HS-5 (cell line): ENCODE measurements at places on chromosomes 5 and 9.

GRCh38 chr5:116002116-116002906 lies 30.0 kb upstream of the ARL14EPL start:
- no peak for DNase-seq

GRCh38 chr9:7196467-7196866 lies 438.7 kb downstream of the KDM4C start:
- no peak for DNase-seq

DNA sequence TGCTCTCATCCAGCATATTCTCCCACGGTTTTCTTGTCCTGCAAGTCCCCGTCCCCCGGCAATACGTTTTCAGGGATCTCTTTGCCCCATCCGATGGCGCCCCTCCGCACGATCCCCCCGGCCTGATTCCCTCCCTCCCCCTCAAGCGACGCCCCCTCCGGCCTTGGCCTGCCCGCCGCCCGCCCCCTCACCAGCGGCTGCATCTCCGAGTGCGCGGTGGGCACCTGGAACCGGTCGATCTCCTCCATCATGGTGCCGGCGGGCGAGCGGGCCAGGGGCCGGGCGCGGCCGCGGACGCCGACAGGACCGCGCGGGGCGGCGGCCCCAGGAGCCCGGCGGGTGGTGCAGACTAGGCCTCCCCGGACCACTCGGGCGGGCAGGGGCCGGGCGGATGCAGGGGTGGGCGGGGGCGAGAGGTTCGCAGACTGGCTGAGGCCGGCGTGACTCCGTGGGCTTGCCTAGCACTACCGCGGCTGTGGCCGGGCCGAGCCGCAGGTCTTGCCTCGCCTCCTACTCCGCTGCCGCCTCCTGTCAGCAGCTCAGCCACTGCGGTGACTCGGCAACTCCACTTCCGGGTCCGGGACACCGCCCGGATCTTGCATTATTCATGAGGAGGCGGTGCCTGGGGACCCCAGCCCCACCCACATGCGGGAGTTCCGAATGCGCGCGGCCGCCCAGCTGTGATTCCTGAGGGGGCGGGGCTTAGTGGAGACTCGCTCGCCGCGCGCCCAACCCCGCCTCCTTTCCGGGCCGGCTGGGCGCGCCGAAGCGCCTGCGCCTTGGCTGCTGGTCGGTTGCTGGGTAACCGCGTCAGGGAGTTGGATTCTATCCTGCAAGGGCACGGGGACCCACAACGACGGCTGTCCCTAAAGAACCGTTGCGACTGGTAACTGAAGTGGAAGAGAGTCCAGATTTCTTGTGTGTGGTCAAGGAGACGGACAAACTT lies at the start of the genes DNAI1 and FAM219A:
Gene DNAI1, plus strand, starts transcription at position 793 of the 946 bp plus-strand sequence. CDS start 201 bp downstream, outside the sequence.
Gene FAM219A, minus strand, starts transcription at position 558 of the 946 bp plus-strand sequence. Its CDS starts 307 bp downstream, at position 251.
- peak; percentile 87 for DNase-seq

DNA sequence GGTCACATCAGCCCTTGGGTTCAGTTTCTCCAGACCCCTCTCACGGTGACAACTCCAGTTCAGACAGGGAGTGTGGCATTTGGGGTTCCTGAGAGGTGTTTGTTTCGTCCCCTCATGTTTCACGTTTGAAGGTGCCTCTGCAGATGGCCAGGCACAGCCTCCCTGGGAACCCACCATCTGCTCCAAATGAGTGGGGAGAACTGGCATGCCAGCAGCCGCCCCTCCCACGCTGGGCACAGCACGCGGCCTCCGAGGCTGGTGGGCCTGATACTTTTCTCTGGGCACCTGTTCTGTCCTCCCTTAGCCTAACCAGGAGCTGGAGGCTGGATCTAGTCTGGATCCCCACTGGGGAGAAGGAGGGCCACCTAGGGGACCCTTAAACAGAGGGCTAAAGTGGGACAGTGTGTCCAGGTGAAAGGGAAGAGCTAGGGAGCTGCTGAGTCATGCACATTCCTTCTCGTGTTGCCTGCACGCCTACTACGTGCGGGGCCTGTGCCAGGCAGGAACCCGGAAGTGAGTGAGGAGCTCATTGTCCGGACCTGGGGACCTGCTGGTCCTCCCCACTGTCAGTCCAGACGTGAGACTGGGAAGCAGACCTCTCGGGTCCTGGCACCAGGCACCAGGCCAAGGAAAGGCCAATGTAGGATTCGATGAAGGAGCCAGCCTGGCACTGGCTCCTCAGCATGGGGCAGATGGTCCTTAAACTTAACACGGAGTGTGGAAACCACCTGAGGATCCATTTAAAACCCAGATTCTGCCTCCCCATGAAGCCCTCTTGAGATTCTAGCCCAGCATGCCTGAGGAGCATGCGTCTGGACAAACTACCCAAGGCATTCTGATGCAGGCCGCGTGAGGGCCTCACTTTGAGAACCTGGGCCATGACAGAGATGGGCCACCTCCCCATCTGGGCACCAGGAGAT lies 11.7 kb downstream of the DNM1 start:
- no peak for DNase-seq

GRCh38 chr9:35116539-35116897 lies 856 bp upstream of the ATOSB start:
- DNase-seq: no peak

DNA sequence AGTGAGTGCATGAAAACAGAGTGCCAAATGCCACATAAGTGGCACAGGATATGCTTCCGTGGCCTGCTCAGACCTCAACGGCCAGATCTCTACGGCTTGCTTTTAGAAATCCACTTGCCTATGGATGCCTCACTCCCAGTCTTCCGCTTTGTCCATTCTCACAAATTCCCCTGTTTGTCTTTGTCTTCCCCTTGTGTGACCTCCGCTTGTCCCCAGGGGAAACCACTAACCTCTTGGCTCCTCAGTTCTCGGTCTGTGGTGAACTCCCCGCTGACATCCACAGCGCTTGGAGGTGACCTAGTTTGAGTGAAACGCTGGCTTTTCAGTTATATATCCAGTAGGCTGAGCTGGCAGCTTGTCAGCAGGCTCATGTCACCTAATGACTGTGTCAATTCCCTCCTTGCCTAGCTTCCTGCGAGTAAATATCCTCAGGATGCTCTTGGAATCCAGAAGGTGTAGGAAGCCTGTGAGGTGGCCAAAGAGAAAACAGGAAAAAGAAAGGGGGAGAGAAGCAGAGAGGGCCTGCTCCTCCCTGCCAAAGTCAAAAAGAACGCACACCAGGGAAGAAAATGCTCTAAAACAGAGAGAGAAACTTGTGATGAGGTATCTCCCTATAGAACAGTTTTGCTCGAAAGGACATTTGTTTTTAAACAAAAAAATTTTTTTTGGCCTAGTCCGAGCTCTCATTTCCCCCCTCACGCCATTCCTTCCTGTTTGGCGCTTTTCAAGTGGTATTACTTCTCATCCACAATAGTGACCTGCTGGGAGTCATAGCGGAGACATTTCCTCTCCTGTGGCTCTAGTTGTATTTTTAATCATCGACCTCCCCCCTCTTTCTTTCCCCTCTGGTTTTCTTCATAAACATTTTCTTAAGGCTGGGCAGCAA lies 101.6 kb upstream of the SPRY4 start:
- no peak for DNase-seq

DNA sequence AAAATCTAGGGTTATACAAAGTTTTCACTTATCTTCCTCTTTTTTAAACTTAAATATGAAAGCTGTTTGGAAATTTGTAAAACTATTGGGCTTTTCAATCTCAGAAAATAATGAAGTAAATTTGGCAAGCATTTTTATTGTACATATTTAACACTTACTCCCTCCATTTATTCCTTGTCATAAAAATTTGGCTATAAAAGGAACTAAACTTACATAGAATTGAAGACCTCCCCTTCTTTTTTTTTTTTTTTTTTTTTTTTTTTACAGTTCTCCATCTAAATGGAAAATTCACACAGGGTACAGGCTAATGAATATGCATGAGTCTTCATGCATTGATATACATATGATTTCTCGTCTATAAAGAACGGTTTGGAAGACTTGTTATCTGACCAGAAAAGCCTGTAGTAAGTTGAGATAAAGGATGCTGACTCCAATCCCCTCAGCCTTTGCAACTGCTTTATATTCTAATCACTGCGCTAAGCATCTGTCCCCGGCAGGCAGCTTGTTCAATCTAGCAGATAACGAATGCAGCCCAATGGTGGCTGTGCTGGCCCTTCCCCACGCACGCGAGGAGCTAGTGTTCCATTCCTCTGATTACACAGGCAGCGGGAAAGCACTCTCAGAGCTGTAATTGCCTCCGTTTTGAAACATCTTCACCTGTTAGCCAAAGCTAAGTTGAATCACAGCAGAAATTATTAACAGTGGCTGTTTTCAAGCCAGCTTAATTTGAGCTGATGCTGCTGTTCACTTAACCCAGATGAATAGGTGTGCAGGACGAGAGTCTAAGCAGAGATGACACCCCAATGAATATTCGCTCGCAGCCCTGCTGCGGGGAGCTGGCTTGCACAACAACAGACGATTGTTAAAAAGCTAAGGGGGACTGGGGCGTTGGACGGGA lies 453.8 kb upstream of the ZNF608 start:
- DNase-seq: no peak

GRCh38 chr9:124975131-124975530 lies 34.2 kb upstream of the GOLGA1 start:
- DNase-seq: no peak

DNA sequence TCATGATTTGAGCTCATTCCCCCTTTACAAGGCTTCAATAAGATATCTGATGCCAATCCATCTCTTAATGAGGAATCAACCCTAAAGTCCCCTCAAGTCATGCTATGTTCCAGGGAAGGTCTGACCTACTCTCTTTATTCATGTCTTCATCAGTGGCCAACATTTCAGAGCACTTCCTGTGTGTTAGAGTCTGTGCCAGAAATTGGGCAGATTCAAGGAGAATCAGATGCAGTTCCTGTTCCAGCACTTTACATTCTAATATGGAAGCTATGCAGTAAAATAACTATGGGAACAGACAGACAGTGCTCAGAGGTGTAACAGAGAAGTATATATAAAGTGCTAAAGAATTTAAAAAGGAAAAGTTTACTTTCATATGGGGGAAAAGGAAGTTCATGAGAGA lies 193.4 kb upstream of the NR4A3 start:
- DNase-seq: no peak

DNA sequence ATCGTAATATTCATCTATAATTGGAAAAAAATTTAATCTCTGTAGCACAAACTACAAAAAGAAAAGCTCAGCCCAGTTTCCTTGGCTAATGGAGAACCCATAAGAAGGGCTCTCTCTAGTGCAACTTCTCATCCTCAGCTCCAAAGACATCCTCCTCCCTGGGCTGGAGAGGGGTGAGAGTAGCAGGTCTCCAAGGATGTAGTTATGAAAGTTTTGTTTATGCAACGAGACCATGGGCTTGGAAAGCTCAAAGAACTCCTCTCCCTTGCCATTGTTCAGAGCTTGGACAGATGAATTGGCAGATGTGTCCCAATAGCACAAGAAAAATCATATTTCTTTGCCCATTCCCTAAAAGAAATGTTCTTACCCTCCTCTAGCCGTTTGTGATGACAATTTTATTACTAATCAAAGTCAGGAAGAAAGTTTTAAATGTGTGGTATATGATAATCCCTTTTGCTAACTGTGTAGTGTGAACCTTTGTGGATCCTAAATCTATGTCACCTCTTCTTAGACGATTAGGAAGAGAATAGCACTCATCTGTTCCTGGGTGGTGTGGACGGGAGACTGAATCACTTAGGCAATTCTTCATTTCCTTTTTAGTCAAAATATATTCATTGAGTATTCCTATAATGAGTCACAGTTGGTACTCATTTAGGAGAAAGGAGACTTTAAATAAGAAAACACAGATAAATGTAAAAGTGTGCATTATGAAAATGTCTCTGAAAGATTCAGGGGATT lies 52.2 kb downstream of the GARNL3 start:
- DNase-seq: no peak
